ENCODE measurements at places on chromosomes 2 and 18. TPM values are rescaled to one million over a fixed set of nuclear protein-coding genes. Genes with fewer than 3 reads are reported as not detected.

Gene TP53I3
- 30.9 TPM for polyA plus RNA-seq

Gene PRKD3
- 19.9 TPM for polyA plus RNA-seq

Gene ZNF396
- polyA plus RNA-seq = 0.49 TPM

Gene CHST9
- polyA plus RNA-seq = 0.03 TPM

Gene LPIN1
- polyA plus RNA-seq = 79.6 TPM

Gene TMEM247
- not detected for polyA plus RNA-seq

Gene MAP2
- polyA plus RNA-seq = 11.9 TPM

Gene KCNJ3
- not detected for polyA plus RNA-seq

Gene RAPGEF4
- polyA plus RNA-seq = 1.2 TPM

Gene PROKR1
- polyA plus RNA-seq = not detected

Gene VPS4B
- 54.9 TPM for polyA plus RNA-seq

Gene PTGR3
- 22.2 TPM for polyA plus RNA-seq

Gene SERPINB11
- polyA plus RNA-seq = not detected

Gene GNAL
- 30.0 TPM for polyA plus RNA-seq

Gene EXOC6B
- 37.3 TPM for polyA plus RNA-seq

Gene ARHGEF33
- 0.09 TPM for polyA plus RNA-seq

Gene CAVIN2
- polyA plus RNA-seq = 9.4 TPM

Gene CFAP65
- polyA plus RNA-seq = not detected

Gene NBAS
- polyA plus RNA-seq = 28.1 TPM

Gene CAPG
- 466 TPM for polyA plus RNA-seq

Gene TACR1
- not detected for polyA plus RNA-seq

Gene ZSCAN30
- polyA plus RNA-seq = 11.3 TPM

Gene HRH4
- 0.03 TPM for polyA plus RNA-seq

Gene CHRNA1
- not detected for polyA plus RNA-seq

Gene ABCB11
- 0.03 TPM for polyA plus RNA-seq

Gene TRIM43B
- not detected for polyA plus RNA-seq

Gene SERPINB13
- polyA plus RNA-seq = 15.5 TPM

Gene HSBP1L1
- polyA plus RNA-seq = 49.6 TPM

Gene COL4A4
- polyA plus RNA-seq = 0.03 TPM

Gene EML6
- 0.96 TPM for polyA plus RNA-seq

Gene MSTN
- 0.10 TPM for polyA plus RNA-seq

Gene MYO3B
- polyA plus RNA-seq = 3.1 TPM

Gene RGPD4
- polyA plus RNA-seq = 0.03 TPM

Gene RRM2
- polyA plus RNA-seq = 34.1 TPM

Gene UNC80
- polyA plus RNA-seq = 0.09 TPM

Gene CABLES1
- 1.00 TPM for polyA plus RNA-seq

Gene GNLY
- not detected for polyA plus RNA-seq

Data from keratinocyte (primary cell).